ENCODE measurements at places on chromosomes 7 and 10.
A peak's percentile ranks its signal among the peaks of the same experiment; 100 is the strongest.

- DNase-seq: no peak
Observed at GRCh38 chr7:144659211-144659610, 176.6 kb downstream of the TPK1 start.

GRCh38 chr7:42469341-42469740 is 232.3 kb upstream of the GLI3 start:
- DNase-seq: no peak

DNA sequence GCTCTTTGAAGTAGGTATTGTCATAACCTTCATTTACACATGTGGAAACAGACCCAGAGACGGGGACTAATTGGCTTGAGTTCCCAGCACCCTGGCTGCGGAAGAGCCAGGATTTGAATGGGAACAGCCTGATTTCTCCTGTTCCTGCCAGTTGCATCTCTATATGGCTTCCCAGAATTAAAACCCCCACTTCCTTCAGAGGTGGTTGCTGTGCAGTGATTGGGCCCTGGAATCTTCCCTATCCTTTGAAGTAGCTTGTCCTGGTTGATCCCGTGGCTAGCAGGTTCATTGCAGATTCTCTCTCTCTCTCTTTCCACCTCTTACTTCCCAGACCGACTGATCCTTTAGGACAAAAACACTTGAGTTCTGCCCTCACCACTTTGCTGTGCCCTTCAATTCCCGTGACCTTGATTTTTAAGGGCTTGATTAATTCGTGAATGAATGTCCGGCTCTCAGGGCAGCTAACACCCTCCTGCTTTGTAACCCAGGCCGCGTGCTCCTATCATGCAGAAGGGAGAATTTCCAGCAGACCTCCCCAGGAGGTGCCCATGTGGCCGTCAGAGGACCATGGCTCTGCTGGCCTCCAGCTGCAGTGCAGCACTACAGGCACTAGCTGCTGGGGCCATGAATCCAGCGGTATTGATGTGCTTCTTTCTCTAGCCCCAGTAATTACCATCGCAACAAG is 120.6 kb upstream of the AGK start:
- DNase-seq: no peak

DNA sequence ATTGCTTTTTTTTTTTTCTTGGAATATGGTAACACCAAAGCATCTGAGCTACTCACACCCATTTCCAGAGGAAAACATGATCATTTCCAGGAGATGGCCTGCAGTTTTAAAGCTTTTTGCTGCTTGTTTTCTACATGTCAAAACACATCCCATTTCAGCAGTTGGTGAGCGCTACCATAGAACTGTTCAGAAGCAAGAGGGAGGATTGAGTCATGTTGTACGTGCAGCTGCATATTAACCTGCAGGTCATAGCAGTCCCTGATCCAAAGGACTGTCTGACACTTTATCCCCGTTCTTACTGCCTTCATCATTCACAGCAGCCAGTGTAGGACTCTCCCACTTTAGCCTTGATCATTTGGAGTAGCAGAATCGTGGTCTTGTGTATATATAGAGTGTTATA is 124.6 kb downstream of the AUTS2 start:
- DNase-seq: no peak

GRCh38 chr10:121281576-121281975 is 316.7 kb downstream of the FGFR2 start:
- DNase-seq: no peak

- DNase-seq: no peak
Observed at GRCh38 chr10:122252805-122253204, 18.3 kb upstream of the BTBD16 start.

DNA sequence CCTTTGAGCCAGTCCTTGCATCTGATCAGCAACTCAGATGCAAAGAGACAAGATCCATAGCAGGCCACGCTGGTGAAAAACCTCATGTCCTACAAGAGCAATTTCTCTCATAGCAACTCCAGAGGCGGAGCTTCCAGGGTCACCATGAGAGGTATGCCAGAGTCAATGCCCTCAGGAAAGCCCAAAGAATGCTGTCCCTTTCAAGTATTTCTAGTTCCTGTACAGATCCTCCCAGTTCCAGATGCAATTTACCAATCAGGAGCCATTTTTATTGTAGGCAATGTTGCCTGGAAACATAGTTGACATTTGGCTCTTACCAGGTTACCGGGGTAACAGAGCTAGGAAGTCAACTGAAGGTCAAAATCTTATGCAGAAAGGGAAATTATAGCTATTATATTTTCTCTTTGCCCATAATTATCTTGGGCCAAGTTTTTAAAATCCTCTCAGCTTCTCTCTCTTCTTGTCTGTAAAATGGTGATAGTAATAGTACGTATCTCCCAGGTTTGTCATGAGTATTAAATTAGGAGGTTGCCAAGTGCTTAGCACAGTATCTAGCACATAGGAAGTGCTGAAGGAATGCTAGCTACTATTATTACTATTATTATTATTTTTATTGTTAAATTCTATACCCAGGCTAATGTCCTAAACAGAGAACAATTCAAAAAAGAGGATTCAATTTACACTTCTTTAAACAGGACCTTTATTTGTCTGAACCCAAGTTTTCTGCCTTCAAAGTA is 46.3 kb upstream of the TM9SF3 start:
- DNase-seq: no peak

DNA sequence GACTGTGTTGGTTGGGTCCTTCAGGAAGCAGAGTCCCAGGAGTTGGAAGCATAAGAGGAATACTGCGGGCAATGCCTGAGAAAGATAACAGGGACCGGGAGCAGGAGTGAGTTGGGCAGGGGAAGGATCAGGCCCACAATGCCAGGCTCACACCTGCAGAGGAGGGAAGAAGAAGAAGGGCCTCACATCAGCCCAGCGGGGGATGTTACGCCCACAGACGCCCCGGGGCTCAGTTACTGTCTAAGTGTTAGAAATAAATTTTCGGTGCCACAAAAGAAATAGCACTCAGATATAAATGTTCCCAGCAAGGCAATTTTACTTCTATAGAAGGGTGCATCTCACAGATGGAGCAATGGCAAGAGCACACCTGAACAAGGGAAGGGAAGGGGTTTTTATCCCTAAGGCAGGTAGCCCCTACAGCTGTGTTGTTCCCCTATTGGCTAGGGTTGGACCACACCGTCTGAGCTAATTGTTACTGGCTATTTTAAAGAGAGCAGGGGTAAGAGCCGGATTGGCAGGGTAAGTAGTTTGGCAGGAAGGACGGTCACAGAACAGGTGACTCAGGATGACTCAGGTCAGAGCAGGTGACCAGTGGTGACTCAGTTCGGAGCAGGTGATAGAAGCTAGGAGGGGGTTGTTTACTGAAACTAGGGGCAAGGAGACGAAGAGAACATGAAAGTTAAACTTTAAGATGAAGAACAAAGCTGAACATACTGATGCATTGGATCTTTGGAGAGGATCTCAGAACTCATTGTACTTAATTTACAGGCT is at the start of gene NOS3:
TSS of gene NOS3 (plus strand) at position 602 of the 771 bp plus-strand sequence. CDS start 2,787 bp downstream, outside the sequence.
- DNase-seq: no peak

DNA sequence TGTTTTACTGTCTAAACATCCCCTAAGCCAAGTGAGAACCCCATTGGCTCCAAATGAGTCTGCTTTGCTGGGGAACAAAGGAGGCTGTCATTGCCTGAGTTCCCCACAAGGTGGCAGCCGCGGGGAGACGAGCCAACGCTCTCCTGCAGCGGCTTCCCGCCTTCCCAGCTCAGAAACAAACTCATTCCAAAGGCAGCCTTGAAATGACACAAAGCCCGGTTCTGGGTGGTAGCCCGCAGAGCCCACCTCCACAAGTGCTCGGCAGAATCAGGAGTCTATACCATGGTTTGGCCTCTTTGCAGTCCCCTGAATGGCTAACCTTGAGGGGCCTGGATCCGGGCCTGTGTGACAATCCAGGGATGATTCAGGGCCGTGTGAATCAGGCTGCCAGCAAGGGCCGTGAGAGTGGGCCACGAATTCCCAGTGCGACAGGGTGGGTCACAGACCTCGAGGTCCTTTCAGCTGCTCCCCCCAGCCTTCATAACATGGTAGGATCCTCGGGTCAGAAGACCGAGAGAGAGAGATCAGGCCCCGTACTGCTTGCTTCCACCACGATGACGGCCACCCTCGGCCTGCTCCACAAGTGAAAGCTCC is 79.7 kb downstream of the DLG5 start:
- peak; percentile 73 for DNase-seq

- peak; percentile 92 for DNase-seq
Observed at GRCh38 chr10:30170814-30171213, 111.4 kb upstream of the JCAD start.

DNA sequence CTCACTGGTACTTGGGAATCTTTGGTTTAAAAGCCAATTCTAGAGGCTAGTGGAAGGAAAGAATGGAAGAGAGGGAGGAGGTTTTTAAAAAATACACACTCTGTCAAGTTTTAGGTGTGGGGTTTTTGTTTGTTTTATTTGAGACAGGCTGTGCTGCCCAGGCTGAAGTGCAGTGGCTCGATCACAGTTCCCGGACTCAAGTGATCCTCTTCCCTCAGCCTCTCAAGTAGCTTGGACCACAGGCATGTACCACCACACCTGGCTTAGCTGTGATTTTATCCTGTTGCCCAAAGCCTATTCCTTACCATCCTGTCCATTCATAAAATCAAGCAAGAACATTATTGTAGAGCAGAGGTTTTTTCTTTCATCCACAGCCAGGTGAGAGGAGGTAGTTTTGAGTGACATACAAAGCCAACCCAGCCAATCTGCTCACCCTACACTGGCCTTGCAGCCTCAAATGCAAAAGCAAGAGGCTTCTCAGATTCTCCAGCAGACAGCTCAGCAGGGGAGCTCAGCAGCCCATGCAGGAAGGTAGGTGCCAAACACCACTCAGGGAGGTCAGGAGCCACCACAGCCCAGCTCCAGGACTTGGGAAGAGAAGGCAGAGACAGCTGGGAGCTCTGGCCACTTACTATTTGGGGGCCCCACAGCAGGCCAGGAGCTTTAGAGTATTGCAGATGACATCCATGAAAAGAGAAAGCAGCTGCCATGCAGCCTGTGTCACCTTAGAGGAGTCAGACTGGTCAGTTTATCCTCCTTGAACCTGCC is 65.8 kb downstream of the TMEM209 start:
- no peak for DNase-seq

- DNase-seq: no peak
Observed at GRCh38 chr10:96360766-96361165, 2.0 kb upstream of the OPALIN start.

GRCh38 chr7:45199506-45199905 is 41.9 kb downstream of the RAMP3 start:
- no peak for DNase-seq

- DNase-seq: no peak
Observed at GRCh38 chr7:2824678-2825461, 19.2 kb downstream of the GNA12 start.

DNA sequence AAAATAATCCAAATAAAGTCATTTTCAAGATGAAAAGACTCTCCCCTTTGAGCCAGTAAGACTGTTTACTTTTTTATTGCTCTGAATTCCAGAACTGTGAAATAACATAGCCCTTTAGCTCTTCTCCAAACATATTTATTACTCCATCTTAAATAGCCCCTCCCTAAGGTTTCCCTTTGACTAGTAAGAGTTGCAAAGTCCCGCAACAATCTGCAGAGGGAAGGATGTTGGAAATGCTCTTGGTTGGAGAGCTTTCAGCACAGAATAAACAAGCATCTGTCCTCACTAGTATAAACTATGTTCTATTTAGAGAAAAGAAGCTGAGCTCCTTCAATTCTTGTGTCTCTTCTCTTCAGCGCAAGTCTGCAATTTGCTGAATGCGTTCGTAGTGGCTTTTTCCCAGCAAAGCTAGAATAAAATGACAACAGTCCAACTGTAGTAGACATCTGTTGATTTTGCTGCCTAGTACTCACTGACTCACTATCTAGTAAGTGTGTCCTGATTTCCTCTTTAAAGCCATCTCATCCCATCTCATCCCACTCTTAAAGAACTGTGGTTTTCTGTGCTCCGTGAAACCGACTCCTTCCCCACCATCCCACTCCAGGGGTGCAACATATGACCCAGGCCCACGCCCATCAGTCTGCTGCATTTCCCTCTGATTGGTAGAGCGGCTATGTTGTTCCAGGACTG is 104.0 kb downstream of the FAM107B start:
- DNase-seq: peak; percentile 26

GRCh38 chr7:142859829-142860228 is 5.0 kb downstream of the EPHB6 start:
- peak; percentile 77 for DNase-seq

- DNase-seq: peak; percentile 80
Observed at GRCh38 chr10:30782537-30783461, 153.2 kb upstream of the LYZL2 start.

GRCh38 chr10:129027906-129028305 is 439.1 kb upstream of the MGMT start:
- DNase-seq: no peak

DNA sequence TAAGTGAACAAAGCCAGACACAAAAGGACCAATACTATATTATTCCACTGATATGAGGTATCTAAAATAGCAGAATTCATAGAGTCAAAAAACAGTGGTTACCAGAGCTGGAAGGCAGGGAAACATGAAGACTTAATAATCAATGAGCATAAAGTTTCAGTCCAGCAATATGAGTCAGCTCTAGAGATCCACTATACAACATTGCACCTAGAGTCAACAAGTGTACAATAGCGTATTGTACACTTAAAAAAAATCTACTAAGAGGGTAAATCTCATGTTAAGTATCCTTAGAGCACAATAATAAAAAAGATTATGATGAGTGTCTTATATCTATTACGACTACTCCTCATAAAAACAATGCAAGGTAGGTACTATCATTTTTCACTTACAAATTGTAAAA is 36.1 kb downstream of the C10orf90 start:
- DNase-seq: no peak

- no peak for DNase-seq
Observed at GRCh38 chr10:64863836-64864235, 1342.6 kb downstream of the REEP3 start.

DNA sequence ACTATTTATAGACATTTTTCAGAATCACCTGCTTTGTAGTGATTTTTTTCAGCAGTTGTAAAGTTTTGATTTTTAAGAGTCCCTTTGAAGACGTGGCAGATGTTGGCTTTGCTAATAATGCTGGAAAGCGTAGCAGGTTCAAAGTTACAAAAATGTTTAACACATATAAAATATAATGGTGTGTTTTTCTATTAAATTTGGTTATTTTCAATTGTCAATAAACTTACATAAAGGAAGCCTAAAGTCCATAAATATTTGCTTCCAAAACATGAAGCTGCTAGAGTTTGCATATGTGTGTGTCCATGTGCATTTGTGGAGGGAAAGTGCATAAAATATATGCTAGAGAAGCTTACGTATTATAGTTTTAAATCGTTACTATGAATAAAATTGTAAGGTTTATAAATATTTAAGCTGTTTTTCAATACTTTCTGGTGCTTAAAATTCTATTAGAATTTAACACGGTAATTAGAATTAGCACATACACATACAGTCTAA is 3.7 kb downstream of the MEOX2 start:
- DNase-seq: no peak
